ENCODE measurements at places on chromosomes 7 and 10.

GRCh38 chr7:101645951-101646350 is 16.9 kb upstream of the MYL10 start:
- DNase-seq, result no peak

- no peak for DNase-seq
Observed at GRCh38 chr7:20176578-20177242, 40.5 kb downstream of the MACC1 start.

GRCh38 chr10:86968271-86968993 is at the start of gene ADIRF:
Gene ADIRF (plus strand): TSS chr10:86968482. CDS start chr10:86968545, 63 bp downstream.
- no peak for DNase-seq

DNA sequence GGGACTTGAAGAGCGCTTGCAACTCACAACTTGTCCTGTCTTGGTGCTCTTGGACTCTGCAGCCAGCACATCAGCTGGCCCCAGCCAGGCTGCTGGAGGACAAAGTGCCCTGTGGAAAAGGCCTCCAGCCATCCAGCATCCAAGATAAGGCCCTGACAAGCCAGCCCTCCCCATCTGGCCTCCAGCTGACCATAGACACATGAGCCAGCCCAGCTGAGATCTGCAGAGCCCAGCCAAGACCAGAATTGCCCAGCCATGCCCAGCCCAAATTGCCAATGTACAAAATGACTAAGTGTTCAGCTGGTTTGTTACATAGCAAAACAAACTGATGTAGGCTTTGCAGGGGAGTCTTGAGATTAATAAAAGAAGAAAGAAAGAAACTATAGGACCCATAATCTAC is 36.0 kb upstream of the FRMD4A start:
- no peak for DNase-seq

DNA sequence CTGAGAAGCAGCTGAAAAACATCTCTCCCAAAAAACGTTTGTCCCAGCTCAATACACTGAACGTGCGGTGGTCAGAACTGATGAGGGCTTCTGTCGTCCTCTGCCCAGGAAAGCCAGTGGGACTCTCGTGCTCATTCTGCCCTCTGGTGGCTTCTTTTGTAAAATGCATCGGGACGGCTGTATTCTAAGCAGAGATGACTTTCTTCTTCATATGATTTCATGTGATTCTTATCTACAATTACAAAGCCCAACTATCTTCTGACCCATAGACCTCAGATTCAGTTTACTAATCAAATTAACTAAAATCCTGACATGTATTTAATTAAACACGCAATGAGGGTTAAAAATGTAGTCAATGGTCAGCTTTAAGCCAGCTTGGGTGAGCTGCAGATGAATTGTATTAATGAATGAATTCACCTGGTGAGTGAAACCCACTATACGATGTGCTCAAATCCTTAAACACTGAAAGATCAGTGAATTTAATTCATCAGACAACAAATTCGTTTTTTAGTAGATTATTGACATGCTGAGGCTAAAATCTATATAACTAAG is 117.6 kb upstream of the FAM204A start:
- DNase-seq, result peak; percentile 41

DNA sequence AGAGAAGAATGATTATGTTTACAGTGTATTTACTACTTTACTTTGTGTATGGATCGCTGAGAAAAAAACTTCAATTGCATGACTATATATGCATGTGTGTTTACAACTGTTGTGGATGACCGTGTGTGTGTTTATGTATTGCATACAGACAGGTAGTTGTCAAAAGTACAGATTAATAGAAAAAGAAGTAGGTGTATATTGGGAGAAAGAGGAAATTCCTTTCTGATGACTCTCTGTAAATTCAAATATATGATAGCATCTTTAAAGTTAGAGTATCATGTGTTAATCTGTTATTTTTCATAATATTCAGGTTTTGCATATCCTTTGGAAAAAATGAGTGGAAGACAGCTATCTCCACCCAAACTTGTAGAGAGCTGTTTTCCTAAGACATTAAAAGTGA is 160.4 kb upstream of the AGR3 start:
- DNase-seq, result no peak

DNA sequence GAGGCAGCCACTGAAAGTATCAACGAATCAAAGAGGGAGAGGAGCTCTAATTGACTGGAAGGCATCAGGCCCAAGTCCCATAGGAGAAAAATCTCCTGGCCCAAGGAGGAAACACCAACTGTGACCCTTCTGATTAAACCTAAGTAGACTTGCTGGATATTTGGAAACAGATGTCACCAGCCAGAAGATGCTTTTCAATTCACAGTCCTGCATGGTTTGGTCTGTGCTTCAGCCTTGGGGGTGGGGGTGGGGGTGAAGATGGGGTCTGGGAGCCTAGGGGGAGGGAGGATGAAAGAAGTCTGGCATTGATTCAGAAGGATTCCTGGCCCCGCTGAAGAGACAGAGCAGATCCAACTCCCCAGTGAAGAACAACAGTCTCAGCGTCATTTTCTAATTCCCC is 623.7 kb downstream of the PARD3 start:
- no peak for DNase-seq

DNA sequence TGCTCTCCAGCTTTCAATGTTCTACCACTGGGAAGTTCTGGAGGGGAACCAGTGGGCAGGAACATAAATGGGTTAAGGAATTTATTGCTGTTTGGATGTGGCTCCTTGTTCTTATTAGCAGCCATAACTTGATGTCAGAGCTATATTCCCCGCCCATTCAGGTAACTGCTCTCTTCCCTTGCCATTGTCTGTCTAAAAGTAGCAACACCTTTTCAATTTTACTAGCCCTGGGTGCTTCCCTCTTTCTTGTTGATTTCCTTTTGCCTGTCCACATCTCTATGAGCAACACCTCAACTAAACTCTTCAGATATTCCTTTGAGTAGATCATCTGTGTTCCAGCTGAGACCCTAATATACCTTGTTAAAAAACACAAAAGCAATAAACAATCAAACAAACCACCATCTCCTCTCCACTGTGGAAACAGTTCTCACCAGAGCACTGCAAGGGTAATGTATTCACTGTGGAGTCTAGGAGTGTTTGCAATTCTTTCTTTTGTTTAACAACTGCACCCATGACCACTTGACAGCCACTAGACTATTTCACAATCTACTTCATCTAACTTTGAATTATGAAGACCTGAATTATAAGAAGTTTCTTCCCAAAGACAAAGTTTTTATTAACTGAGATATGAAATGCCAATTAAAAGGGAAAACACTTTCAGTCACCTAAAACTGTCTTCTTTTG is 436.7 kb downstream of the IPMK start:
- no peak for DNase-seq
